ENCODE measurements at places on chromosomes 1 and 21.

DNA sequence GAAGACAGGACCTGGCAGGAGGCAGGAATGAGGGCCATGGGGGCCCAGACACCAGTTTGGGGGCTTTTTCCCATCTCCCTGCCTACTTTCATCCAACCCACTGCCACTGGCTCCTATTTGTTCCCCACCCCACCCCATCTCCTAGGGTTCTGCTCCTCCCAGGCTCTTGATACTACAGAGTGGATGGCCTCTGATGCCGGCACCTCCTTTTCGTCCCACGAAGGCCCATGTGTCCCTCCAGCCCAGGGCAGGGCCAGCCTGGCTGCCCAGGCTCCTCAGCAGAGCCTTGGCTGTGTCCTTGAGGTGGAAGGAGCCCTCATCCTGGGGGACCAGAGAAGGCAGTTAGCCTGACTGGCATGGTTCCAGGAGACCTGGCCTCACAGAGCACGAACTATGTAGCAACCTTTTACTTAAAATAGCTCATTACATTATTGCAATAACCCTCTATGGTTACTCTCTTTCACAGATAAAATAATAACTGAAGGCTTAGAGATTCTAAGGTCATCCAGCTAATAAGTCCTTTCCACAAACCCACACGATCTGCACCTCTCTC, 3.5 kb downstream of the POMGNT1 start:
- DNase-seq = no peak

DNA sequence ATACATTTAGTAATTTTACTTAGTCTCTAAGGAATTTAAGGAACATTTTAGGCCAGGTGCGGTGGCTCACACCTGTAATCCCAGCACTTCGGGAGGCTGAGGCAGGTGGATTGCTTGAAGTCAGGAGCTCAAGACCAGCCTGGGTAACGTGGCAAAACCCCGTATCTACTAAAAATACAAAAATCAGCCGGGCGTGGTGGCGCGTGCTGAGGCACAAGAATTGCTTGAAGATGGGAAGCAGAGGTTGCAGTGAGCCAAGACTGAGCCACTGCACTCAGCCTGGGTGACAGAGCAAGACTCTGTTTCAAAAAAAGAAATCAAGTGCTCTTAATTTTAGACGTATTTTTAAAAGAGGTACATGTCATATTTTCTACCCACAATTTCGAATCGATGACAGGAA, 3.3 kb downstream of the NDC1 start:
- no peak for DNase-seq

- DNase-seq = no peak
These were observed 536.9 kb downstream of the ADGRL2 start for GRCh38 chr1:82337635-82338034.

GRCh38 chr1:17009706-17010105, 2.0 kb downstream of the ATP13A2 start:
- DNase-seq = no peak

DNA sequence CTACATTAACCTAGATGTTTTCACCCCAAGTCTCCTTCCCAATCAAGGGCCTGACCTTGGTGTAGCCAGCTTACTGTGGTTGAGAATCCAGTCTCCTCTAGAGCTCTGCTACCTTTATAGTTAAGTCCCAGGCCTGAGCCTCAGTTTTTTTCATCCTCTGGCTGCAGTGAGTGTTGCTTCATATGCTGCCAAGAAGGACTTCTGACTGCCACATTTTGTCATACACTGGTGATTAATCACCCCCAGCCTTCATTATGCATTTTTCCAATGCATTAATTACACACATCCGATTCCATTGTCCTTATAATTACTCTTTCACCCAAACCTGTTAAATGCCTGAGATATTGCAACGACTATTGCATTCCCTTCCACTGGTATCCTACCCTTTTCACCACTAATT, 66.3 kb upstream of the FGGY start:
- DNase-seq = no peak

- DNase-seq = no peak
These were observed 7.6 kb downstream of the CNR2 start for GRCh38 chr1:23905461-23906025.

- no peak for DNase-seq
These were observed 2.1 kb downstream of the PADI1 start for GRCh38 chr1:17207046-17207445.

GRCh38 chr1:107122225-107122624, 18.6 kb upstream of the NTNG1 start:
- no peak for DNase-seq

- no peak for DNase-seq
These were observed 105.5 kb downstream of the HIVEP3 start for GRCh38 chr1:41813226-41813625.

GRCh38 chr1:37734629-37735591, 30.0 kb downstream of the EPHA10 start:
- no peak for DNase-seq

DNA sequence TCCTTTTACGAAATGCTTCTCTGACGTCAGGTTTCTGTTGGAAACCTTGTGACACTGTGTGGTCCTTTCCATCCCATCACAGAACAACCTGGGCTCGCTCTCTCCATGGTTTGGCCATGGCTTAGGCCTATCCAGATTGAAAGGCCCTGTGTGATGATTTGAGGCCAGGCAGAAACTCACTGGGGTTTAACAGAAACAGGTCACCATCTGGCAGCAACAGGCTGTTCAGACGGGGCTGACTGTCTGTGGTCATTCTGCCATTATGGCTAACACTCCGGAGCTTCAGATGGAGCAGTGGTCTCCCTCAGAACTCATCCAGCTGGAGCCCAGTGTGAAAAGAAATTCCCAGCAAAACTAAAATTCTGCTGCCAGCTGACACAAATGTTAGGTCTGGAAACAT, 9.3 kb downstream of the PLEKHM2 start:
- DNase-seq = no peak

DNA sequence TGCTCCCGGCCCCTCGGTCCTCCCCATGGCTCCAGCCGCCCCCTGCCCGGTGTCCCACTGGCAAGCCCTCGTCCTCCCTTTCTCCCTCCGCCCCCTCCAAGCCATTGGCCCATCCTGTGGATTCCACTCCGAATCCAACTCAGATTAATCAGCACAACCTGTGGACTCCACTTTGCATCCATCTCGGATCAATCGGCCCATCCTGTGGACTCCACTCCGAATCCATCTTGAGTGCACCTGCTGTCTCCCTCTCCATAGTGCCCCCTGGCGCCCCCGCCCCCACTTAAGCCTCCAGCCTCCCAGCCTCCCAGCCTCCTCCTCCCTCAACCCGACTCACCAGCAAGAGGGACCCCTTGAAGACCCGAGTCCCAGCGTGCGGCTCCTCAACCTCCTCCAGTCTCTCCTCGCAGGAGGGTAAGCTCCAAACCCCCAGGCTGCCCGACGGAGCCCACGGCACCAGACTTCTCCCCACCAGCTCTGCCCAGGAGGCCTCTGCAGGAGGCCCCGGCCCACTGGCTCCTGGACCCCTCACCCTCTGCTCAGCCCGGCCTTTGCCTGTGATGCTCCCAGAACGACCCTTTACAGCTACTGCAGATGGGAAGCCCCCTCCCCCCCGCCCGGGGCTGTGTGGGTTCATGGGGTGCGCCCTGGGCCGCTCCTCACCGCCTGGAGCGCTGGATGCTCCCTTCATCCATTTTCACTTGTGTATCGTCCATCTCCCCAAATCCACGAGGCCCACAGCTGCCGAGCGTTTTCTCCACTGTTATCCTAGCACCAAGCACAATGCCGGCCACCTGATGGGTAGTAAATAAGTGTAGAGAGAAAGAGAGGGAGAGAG, 40.6 kb upstream of the TSPEAR start:
- DNase-seq = no peak

DNA sequence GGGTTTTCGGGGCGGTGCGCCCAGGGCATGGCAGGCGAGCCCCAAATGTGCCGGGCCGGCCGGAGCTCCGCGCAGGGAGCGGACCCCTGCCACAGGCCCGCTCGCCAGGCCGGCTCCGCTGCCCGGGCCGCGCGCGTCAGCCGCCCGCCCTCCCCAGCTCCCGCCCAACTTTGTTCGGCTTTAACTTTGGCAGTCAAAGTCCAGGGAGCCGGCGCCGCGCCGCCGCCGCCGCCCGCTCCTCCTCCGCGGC, 488 bp downstream of the SLC35D1 start:
- DNase-seq = no peak

DNA sequence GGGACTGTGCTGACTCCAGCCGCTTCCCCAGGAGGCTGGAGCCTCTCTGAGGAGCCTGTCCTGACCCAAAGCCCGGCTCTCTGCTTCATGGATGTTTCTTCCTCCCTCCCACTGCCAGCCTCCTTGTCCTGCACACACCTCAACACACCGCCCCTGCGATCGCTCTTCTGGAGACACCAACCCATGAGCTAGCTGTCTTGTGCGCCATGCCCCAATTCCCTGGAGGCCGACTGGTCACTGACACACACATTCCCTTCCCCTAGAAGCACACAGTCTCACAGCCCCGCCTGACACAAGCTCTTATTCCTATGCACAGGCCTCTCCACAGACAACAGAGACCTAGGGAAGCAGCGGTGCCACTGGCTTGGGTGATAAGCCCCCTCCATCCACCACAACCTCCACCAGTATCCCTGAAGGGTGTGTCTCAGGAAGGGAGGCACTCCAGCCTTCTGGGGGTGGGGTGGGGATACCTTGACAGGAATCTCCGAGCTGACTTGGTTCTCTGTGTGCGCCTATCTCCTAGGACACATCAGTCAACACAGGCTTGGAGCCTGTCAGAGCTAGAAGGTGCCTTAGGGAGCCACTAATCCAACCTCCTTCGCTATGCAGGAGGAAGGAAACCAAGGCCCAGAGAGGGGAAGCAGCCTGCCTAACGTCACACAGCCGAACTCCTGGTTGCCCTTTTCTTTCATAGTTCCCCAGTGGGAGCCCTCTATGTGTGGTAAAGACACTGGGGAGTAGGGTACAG, 31.1 kb downstream of the AHDC1 start:
- DNase-seq = no peak

DNA sequence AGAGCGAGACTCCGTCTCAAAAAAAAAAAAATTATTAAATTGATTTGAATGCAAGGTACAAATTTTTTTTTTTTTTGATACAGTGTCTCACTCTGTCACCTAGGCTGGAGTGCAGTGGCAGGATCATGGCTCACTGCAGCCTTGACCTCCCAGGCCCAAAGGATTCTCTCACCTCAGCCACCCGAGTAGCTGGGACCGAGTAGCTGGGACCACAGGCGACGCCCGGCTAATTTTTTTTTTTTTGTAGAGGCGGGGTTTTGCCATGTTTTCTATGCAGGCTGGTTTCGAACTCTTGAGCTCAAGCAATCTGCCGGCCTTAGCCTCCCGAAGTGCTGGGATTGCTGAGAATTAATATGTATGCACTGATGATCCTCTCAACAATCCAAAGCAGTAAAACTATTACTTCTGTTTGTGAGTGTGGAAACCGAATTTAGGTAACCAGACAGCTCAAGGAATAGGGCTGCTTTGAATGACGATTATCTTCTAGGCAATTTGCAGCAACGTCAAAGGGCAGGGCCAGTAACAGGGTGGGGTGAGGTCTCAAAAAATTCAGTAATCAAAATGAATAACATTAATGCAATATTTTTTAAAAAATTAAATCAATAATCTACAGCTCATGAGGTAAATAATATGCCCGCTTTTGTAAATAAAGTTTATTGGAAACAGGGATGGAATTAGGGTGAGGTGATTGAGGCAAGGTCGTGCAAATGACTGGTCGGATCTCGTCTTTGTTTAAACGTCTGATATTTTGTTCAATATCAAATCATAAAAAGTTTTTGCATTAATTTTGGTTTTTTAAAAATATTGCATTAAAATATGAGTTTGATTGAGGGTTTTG, 1.2 kb downstream of the CLSPN start:
- no peak for DNase-seq

GRCh38 chr1:160353223-160353622, 10.0 kb downstream of the NCSTN start:
- no peak for DNase-seq

GRCh38 chr1:56414728-56415224, 164.6 kb downstream of the PLPP3 start:
- DNase-seq = no peak

DNA sequence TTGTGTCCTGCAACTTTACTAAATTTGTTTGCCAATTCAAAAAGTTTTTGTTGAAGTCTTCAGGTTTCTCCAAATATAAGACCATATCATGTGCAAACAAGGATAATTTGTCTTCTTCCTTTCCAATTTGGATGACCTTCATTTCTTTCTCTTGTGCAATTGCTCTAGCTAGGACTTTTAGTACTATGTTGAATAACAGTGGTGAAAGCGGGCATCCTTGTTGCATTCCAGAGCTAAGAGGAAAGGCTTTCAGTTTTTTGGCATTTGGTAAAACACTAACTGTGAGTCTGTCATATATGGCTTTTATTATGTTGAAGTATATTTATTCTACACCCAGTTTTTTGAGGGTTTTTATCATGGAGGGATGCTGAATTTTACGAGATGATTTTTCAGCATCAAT, 630.0 kb upstream of the ADGRL2 start:
- no peak for DNase-seq

DNA sequence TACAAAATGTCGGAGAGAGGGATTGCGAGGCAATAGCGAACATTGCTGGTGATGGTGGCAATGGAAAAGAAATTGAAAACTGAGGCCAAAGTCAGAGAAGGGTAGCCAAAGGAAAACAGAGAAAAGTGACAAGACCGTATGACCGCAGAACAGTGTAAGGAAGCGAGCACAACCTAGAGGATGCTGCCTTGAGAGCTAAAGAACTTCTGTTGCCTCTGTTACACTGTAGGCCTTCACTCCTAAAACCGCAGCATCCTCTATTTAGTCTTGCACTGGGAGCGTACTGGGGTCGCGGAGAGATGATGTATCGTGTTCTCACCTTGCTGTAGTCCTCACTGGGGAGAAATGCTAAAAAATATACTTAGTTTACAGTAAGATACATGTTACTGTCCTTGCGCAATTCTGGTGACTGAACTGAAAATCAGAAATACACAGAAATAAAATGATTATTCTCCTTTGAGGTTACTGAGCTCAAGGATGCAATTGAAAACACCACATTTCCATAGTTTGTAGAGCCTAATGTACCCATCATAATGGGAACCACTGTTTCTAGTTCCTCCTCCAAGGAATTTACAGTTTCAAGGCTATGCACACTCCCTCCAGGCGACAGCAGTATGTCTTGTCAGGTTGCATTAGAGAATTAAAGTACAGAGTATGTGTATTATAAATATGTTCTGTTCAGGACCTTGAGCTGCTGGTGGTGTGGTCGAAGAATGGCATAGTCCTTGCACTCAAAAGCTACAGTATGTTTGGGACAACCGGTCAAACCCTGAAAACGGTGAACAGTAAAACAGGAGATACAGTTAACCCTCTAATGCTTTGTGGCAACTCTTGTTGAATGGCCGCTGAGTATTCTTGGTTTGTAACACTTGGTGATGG, 1.3 kb downstream of the NEK7 start:
- no peak for DNase-seq

GRCh38 chr1:50295566-50295965, 127.7 kb downstream of the DMRTA2 start:
- no peak for DNase-seq

DNA sequence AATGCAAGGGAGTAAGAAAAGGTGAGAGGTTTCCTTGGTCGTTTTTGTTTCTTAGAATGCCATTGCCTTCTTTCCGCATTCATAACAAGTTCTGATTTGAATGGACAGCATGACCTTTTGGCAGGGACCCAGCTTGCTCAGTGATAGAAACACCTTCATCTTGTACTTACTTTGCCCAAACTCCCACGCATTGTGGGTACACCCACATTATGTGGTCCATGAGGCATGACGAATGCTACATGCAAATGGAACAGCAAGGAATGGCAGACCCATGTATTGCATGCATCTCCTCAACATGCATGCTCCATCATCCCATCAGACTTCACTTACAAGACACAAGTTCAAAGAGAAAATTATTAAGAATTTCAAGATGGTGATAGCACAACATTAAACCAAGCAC, 102.8 kb downstream of the CDC7 start:
- DNase-seq = no peak

- DNase-seq = no peak
These were observed 54.7 kb upstream of the ABCG1 start for GRCh38 chr21:42164064-42164789.
